Fibroblast of gingiva (primary cell): ENCODE measurements at places on chromosomes 5 and 9.

DNA sequence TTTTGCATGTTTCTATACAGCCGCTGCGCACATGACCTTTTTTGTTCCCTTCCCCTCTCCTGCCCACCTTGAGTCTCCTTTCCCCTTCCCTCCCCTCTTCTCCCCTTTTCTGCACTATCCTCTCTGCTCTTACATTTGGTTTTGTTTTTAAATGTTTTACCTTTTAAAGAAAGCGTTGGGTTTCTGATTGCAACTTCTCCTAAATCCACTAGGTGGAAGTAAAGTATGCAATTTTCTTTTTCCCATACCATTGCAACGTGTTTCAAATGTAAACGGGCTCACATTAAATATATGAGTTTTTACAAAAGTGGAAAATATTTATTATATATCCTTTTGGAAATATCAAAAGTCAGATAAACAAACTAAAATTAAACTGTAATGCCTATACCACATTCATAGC is 500.9 kb downstream of the DIRAS2 start:
- DNase-seq = no peak

DNA sequence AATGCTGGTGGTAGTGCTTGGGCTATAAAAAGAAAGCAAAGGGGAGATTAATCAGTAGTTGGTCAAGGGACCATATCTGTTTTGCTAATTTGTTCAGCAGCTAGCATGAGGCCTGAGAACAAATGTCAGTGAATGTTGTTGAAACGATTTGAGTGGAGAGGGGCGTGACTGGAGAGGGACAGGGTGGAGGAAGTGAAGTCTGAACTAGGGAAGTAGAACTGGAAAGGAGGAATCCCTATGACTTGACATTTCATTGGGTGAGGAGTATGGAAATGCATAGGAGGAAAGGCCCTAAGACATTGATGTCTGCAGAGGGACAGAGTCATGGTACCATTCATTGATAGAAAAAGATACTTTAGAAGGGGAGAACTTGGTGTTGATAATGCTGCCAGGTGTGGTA is 19.7 kb downstream of the TLE4 start:
- DNase-seq = no peak

- DNase-seq = no peak
Measured at GRCh38 chr5:158198636-158199035, 339.7 kb upstream of the CLINT1 start.

- DNase-seq = no peak
Measured at GRCh38 chr9:131233995-131234394, 42.3 kb downstream of the FAM78A start.

- peak; percentile 29 for DNase-seq
Measured at GRCh38 chr5:55191165-55191564, 18.2 kb upstream of the CDC20B start.

DNA sequence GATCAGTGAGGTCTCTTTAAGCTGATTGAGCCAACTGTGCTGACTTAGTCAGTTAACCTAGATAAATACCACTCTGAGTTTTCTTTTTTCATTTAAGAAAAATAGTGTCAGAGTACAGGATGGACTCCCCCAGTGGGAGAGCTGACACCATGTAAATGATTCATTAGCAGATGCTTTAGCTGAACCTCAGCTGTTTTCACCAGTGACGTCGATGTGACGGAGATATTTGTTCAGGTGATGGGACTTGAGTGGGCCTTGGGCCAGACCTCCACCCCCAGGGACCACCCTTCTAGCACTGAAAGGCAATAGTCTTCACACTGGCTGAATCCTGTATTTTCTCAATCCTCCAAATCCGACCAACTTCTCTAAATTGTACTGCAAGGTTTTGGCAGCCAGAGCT is 196.1 kb downstream of the GAS1 start:
- no peak for DNase-seq
